ENCODE measurements at places on chromosomes 5 and 9.

DNA sequence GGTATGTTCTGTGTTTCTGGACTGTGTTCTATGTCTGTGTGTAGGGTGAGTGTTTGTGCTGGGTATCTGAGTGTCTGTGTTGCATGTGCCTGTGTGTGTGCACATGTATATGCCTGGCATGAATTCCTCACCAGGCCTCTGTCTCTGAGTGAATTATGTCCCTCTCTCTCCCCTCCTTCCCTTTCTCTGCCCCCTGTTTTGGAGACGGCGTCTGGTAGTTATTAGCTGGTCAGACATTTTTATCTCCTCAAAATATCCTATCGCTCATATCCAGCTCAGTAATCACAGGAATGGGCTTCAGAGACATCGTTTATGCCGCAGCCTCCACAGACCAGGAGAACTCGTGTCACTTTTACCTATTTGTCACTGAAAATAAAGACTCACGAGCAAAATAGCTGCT, 483.2 kb upstream of the BRINP1 start:
- DNase-seq = no peak

GRCh38 chr5:91022518-91022917, 360.6 kb downstream of the ARRDC3 start:
- no peak for DNase-seq

DNA sequence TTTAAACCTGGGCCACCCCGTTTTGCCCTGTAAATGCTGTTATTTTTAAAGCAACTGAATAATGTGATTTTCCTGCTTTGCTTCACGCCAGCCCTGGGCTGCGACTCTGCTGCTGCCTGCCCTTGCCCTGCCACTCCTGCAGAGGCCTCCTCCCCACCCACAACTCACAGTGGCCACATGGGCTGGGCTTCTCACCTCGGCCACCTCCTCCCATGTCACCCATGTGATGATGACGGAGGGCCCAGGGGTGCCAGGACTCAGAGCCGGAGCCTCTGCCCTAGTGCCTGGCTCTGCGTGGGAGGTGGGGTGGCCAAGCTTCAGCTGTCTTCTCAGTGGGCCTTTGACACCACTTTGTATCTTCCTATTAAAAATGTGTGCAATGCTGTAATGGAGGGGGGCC, 48.1 kb upstream of the NKD2 start:
- DNase-seq = no peak

- peak; percentile 84 for DNase-seq
Observed at GRCh38 chr5:112492291-112492690, 73.2 kb upstream of the EPB41L4A start.

DNA sequence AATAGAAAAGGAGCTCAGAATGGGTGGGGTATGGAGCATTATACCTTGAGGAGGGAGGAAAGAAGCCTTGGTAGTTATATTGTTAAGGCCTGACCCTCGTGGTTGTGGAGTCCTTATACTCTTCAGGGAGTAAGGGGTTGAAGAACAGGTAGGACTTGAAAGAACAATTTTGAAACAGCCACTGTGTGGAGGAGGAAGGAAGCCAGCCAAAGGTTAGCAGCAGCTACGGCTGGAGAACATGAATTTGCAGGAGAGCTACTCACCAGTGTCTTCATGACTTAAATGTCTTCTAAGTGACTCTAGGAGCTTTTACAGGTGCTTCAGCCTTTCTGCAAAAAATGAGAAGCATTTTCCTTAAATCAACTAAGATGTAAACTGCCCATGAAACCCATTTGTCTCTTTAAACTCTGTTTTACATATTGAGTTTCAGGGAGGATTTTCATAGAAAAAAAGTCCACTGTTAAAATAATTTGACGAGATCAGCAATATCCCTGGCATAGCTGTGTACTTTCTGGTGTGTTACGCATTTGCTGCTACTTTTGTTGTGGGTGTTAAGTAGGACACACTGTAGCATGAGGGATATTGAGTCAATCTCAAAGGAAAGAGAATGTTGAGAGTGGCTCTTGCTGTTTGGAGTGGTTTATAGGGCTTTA, 110.6 kb upstream of the ELL2 start:
- no peak for DNase-seq

DNA sequence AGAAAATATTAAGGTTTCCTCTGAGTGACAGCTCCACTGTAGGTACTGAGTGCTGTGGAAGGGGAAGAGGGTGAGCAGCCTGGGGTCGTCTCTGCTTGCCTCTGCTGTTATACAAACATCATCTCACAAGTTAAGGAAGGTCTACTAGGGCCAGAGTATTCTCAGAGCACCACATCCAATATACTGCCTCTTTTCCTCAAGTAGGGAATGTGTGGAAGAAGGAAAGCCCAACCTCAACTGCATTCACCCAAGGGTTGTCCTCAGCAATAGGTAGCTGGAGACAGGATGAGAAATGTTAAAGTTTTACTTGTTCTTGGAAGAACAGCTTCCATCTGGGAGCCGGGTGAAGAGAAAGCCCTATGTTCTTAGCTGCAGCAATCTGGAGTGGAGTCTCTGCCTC, 1062.3 kb upstream of the CDH10 start:
- no peak for DNase-seq

DNA sequence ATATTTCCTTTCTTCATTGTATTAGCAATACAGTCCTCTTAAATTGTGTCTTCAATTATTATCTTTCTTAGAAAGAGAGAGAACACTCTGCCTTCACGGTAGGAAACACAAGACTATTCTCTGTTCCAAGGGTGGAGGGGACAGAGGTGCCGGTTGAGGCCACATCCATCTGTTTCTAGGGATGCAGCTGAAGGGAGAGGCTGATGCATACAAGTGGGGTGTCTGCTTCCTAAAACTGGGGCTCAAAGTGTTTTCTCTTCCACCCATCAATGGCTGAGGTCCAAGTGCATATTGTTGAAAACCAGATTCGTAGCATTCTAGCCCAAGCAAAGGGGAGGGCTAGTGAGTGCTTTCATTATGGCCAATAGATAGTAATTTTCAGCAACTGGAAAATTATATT, 9.5 kb downstream of the IRX2 start:
- DNase-seq = no peak

DNA sequence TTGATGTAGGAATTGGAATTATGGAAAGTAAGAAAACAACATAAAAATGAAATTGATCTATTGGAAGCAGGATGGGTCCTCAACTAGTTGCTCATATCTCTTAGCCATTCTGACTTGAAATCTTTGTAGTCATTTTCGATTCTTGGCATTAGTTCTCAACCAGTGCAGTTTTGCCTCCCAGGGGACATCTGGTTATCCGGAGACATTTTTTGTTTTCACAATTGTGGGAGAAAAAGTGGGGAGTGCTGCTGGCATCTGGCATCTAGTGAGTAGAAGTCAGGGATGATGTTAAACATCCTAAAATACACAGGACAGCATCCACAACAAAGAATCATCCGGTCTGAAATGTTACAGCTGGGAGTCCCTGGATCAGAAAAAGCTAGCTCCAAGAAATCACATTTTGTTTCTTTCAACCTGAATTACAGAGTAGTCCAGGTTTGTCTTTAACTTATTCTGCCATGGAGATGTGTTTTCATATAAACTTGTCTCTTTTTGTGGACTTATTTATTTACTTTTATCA, 74.9 kb downstream of the FBXL7 start:
- no peak for DNase-seq

DNA sequence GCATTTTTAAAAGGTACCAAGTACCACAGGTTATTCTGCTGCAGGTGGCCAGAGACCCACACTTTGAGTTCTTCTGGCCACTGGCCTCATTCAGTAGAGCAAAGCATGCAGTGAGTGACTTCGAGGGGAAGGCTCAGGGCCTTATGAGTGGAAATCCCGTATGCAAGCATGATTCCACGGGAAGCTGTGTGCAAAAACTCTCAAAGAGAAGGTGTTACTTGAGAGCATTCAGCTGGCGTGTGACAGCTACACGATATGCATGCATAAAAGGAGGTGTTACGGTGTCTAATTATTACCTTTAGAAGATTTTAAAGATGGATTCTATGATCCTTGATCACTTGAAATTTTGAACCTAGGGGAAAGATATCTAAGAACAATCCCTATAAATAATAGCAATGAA, 160.3 kb downstream of the ENC1 start:
- DNase-seq = no peak

GRCh38 chr9:38039090-38039906, 29.7 kb downstream of the SHB start:
- DNase-seq = no peak

GRCh38 chr5:76545184-76545583, 78.0 kb downstream of the F2RL2 start:
- no peak for DNase-seq

- DNase-seq = peak; percentile 95
Observed at GRCh38 chr9:101458963-101459631, 23.5 kb upstream of the ALDOB start.

- DNase-seq = no peak
Observed at GRCh38 chr5:149831492-149831891, 101.4 kb downstream of the PPARGC1B start.

DNA sequence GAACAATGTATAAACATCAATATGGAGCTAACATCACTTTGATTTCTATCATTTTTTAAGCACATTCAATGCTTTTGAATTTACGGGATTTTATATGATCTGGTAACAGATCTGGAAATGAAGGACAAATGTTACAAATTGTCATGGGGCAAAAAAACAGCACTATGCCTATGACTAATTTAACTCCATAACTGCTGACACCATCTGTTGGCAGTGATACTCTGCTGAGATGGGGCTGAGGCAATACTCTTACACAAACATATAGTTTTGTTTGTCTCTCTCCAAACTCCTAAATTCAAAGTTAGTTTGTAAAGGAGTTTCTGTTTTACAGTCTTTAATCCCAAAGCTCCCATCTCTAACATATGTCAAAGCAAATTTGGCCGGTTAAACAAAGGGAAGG, 132.5 kb upstream of the FER start:
- no peak for DNase-seq

DNA sequence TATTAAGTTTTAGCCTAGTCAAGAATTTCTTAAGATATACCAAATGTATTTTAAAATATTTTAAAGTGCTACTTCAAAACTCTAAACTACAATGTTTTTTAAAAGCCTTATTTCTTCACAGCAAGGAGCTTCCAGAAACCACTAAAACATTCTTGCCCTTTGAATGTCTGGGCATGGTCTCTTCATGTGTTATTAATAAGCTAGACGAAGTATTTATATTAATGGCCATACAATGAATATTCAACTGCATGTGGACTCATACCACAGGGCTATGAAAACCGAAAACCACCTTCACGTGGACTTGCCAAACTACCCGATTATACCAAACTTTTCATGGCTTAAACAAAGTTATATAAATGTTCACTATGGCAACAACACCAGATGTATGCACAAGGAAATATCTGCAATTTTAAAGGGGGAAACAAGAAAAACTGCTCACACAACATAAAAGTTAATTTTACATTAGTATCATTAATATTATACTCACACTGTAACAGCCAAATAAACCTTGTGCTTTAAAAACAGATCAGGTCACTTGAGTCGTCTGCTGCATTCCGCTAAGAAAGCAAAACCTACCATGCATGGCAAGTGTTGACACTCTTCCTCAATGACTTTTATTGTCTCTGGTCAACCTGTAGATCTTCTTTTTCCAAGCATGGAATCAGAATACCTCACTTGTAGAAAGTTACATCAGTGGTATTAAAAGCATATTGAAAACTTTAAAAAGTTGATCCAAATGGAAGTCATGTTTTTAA, 246.3 kb downstream of the BNC2 start:
- DNase-seq = no peak

- DNase-seq = peak; percentile 1
Observed at GRCh38 chr9:12699529-12699928, 6.3 kb downstream of the TYRP1 start.

DNA sequence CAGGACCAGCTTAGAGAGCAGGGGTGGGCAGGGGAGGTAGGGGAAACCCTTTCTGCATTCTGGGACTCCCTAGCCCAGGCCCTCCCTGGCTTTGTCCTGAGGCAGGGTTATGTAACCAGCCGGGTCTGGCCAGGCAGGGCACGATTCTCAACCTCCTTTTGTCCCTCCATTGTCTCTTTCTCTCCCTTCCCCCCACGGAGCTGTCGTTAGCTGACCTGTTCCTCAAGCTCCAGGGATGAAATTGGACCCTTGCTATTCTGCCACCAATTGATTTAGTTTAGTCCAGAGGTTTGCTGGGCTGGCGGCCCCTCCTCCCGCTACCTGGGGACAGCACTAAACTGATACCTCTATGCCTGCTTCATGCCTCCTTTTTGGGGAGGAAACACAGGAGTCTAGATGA, 9.4 kb upstream of the NDST1 start:
- DNase-seq = no peak

DNA sequence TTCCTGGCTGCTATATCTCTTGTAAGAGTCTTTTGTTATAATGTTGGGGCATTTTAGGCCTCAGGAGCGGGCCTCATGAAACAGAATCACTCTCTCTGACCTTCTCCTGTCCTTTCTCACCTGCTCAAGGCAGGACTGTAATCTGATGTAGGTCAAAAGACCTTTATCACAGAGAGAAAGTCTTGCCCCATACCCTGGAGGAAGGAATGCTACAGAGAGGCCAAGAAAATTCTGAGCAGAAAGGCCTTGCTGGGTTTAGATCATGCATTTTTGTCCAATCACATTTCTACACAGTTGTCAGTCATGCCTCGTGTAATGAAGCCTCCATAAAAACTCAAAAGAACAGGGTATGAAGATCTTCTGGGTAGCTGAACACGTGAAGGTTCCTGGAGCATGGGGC, 45.2 kb upstream of the TBC1D2 start:
- no peak for DNase-seq

DNA sequence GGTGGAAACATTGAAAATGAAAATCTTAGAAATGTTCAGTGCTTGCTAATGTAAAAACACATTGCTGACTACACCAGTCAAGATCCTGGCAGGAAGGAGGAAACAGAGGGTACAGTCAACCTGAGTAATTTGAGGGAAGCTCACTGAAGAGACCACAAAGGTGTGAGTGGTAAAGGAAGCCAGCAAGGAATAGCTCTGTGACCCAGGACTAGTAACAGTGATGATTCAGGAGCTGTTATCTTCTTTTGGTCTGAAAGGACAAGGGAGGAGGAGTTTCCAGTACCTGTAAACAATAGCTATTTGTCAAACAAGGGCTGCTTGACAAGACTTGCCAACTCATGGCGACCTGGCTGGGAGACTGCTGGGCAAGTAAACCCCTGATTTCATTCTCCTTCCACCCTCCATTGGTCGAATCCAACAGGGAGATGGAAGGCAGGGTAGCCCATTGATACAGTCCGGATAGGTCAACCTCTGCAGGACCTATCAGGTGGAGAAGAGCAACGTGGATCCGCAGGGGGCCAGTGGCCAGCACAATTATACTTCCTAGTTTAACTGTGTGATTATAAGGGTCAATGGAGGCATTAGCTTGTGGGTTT, 68.1 kb downstream of the MAMDC2 start:
- no peak for DNase-seq

All from Kasumi-1 (cell line).